Stimulated activated naive CD8-positive, alpha-beta T cell treated with anti-CD3 and anti-CD28 coated beads, Interleukin-15, Interleukin-2, amounts not matched to agents 100 U/mL and 50 U/mL, for 24 hours (primary cell): ENCODE measurements at places on chromosomes 3 and 15.

DNA sequence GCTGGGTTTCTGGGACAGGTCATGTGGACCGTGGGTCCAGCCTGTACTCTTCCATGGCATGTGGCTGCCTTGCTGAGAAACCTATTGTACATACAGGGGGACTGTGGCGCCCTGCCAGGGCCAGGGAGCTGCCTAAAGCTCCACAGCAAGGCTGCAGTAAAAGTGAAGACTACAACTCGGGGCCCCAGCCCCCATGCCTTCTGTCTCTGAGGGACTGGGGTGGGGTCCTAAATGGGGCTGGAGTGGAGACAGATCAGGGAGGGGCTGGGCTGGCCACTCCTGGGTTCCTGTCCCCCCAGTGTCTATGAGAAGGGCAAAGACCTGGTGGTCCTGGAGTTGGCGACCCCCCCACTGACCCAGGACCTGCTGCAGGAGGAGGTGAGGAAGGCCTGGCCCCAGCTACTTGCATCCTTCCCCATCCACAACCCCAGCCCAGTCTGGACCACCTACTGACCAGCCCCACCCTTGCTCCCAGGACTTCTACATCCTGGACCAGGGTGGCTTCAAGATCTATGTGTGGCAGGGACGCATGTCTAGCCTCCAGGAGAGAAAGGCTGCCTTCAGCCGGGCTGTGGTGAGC is 7.3 kb downstream of the VILL start:
- no peak for DNase-seq

GRCh38 chr3:173078525-173078924 is 62.5 kb downstream of the SPATA16 start:
- no peak for DNase-seq

- no peak for DNase-seq
Measured at GRCh38 chr3:172627057-172627809, 83.6 kb downstream of the NCEH1 start.

- no peak for DNase-seq
Measured at GRCh38 chr3:143612541-143612940, 235.7 kb downstream of the SLC9A9 start.

- no peak for DNase-seq
Measured at GRCh38 chr3:79161941-79162340, 605.9 kb downstream of the ROBO1 start.

GRCh38 chr3:11136116-11136515 is 18.2 kb upstream of the HRH1 start:
- no peak for DNase-seq

- DNase-seq, result no peak
Measured at GRCh38 chr15:89674526-89674925, 4.6 kb downstream of the PLIN1 start.

- no peak for DNase-seq
Measured at GRCh38 chr15:78620527-78621421, at the start of gene CHRNA3. Gene CHRNA3 (minus strand): TSS chr15:78620996. CDS start chr15:78620794, 202 bp downstream.

GRCh38 chr3:114669614-114670013 is 375.8 kb downstream of the TIGIT start:
- no peak for DNase-seq

GRCh38 chr15:57708047-57708446 is 1.5 kb downstream of the POLR2M start:
- no peak for DNase-seq
